ENCODE measurements at places on chromosomes 1 and 21.

DNA sequence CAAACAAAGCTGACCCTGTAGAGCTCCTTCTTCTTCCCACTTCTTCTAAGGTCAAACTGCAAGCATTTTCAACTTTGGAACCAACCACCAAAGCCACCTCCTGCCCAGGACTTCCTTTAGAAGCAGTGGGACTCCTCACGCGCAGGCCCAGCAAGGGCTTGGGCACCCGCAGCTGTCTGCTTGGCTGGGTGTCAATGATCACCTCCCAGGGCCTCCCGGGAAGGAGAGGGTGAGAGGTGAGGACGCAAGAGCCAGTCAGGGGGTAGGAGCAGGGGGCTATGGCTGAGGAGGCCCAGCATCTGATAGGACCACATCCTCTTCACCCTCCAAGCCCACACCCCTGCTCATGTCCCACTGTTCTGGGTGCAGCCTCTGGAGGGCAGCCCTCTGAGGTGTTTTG is 10.2 kb downstream of the KLHL21 start:
- DNase-seq = no peak

DNA sequence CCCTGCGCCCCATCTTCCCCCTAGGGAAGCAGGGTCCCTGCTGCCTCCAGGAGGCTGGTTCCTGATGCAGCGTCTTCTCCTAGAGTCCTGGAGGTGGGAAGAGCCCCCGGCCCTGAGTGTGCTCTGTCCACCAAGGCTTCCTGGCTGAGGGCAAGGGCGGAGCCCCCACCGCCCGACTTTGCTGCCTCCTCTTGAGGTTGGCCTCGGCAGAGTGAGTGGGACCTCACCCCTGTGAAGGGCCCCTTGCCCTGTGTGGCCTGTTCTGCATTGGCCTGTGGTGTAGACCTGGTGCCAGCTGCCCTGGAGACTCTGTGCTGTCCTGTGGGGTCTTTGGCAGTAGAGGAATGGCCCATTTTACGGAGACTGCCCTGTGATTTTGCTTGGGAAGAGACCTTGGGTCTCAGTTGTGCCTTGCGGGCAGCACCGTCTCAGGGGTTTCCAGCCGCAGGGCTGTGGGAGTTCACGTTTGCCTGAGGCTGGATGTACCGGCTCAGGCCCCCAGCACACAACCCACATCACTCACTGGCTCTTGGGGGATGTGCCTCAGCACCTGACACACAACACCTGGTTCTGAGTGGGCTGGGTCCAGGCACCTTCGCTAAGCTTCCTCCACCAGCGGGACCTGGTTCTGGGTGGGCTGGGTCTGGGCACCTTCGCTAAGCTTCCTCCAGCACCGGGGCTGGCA is 73.6 kb downstream of the SKI start:
- no peak for DNase-seq

DNA sequence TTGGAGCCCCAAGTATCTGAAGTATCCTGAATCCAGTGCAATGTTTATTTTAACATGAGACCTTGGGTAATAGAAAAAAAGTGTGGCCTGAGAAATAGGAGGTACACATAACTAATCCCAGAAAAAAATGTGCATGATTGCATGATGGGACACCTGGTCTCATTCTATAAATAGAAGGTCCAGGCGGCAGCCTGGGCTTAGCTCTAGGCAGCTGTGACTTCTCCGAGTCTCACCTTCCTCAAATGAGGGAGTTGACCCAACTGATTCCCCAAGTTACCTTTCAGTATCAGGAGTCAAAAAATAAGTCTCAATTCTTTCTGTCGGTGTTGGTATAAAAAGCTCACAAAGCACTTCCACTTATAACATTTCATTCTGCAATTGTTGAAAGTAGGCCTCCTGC is 65.9 kb upstream of the CCDC190 start:
- DNase-seq = no peak

DNA sequence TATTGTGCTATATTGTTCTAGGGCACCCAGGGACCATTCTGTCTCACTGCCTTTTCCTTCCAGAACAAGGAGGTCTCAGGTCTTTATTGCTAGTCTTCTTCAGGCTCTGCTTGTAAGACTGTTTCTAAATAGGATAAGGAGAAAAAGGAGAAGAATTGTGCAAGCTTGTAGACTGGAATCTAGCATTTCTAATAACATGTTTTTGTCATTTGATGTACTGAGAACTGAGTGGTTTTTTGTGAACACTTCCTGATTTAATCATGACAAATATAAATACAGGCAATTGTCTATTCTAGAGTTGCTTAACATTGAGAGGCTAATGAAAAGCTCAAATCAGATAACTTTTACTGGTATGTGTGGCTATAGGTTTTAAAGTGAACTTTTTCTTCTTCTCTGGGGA is 77.6 kb downstream of the CLIC4 start:
- DNase-seq = no peak
